ENCODE measurements at places on chromosomes 4 and X.

DNA sequence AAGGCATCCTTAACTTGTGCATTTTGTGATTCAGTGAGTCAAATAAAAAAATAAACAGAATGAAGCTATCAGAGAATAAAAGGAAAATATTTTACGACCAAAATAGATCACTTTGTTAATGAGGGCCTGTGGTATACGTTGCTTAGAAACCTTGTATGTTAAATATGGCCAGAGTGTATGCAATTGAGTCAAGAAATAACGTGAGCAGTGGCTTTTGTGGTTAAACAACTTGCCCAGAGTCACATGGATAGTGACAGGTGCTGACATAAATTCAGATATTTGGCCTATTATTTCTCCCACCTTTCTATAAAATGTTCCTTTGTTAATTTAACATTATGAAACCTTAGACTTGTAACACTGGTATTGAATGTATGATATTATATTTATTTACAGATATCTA is 393.4 kb downstream of the PABPC4L start:
- DNase-seq = no peak

- DNase-seq = no peak
Observed at GRCh38 chr4:128524311-128524710, 236.7 kb upstream of the PGRMC2 start.

DNA sequence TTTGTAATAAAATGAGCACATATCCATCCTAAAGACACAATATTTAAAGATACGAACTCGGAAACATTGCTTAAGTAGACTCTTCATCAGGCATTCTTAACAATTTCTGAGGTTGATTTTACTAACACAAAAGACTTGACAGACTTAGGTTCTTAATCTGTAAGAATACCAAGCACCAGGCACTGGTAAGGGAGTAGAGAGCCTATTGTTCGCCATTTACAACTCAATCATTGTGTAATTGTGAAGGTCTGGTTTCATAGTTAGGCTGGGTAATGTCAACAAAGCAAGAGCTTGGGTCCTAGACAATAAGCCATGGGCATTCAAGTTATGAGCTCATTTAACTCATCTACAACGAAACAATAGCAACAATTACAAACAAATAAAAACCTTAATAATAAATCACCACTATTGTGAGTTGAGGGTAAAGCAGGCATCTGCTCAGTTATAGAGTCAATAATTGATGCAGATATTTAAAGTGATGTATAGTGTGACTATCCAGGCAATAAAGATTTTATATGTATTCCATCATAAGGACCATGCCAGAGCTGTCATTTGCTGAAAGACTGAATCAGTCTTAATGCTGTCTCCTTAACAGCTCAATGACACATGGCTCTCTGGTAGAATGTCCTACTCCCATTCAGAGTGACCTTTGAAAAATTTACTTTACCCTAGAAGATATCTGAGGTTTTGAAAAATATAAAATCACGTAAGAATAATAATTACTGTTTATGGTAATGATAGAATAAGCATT is 664.0 kb upstream of the PCDH7 start:
- no peak for DNase-seq

GRCh38 chr4:4402966-4403365 is 16.1 kb downstream of the NSG1 start:
- DNase-seq = no peak

- no peak for DNase-seq
Observed at GRCh38 chrX:153181822-153182221, 2.7 kb downstream of the MAGEA1 start.

GRCh38 chr4:128862608-128863311 is 53.3 kb downstream of the JADE1 start:
- DNase-seq = no peak

GRCh38 chr4:17494258-17495190 is 17.4 kb downstream of the QDPR start:
- no peak for DNase-seq

DNA sequence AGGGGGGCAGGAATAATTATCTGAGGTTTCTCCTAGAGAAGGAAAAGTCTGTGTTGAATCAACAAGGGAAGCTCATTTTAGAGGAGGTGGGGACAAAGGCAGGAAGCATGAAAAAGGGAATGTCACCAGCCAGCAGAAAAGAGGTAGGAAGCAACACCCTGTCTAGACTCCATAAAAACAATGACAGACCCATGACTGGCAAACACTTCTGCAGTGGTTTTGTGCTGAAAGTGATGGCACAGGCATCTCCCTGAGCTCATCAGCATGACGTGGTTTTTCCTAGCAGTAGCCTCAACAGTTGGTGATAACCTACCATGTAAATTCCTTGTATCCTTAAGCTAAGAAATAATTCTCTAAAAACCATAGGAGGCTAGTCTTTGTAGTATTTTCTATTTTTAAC is 110.7 kb upstream of the GALNT7 start:
- no peak for DNase-seq

- DNase-seq = no peak
Observed at GRCh38 chr4:53779025-53779424, 187.7 kb upstream of the LNX1 start.

DNA sequence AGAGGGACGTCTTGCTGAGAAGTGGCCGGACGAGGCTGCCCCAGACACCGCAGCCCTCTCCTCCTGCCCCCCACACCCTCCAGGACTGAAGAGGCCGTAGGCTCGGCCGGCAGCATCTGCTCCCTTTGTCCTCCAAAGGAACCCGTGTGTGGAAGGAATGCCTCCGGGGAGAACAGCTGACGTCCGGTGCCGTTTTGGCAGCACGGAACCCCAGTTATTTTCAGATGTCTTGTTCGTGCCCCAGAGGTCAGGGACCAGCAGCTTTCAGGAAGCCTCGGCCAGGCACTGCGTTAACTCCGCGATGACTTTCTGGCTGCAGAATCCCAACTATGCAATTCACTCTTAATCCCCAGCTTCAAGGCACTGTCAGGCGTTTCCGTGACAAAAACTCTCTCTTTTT is 10.9 kb upstream of the PPP2R3B start:
- DNase-seq = peak; percentile 71

Measured in hindlimb muscle (tissue), 1 donor.